ENCODE measurements at places on chromosomes 16 and 17. TPM values are rescaled to one million over a fixed set of nuclear protein-coding genes. Genes with fewer than 3 reads are reported as not detected.
A peak's percentile ranks its signal among the peaks of the same experiment; 100 is the strongest.

- DNase-seq, result peak; percentile 74
These were observed 1.4 kb upstream of the CACNA1G start for GRCh38 chr17:50558941-50559614.

C16orf74 gene
- total RNA-seq, result 2.7 TPM

MAPT gene
- 5.1 TPM for total RNA-seq

RAB37 gene
- total RNA-seq, result 6.8 TPM
